NCI-H2081 treated with DMSO at 0.1 percent for 48 hours (cell line): ENCODE measurements at places on chromosomes 5 and 9.

DNA sequence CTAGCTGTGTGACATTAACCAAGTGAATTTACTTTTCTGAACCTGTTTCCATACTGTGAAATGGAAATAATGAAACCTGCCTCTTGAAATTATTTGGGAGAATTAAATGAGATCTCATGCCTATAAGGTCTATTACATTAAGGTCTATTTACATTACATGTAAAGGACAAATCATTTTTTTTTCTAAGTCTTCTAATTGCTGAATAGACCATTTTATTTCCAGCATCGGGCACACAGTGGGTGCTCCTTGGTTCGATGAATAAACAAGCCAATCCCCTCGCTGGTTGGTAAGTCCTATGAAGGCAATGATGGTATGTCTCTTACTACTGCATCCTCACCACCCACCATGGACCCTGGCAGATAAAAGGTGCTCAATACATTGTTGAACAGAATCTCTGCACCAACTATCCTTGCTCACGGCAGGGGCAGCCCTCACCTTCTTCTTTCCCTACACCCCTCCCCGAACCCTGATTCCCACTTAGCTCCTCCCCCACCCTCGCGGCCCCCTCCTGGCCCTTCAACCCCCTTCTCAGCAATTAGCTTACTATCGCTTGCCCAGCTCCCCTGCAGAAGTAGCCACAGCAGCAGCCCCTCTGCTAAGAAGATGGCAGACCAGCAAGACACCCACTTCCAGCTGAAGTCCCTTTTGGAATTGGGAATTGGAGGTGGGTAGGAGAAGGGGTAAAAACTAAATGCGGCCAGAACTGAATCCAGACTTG lies 3.0 kb downstream of the PCDH1 start:
- no peak for DNase-seq

- DNase-seq, result no peak
Observed at GRCh38 chr9:6790866-6791265, 33.1 kb downstream of the KDM4C start.

DNA sequence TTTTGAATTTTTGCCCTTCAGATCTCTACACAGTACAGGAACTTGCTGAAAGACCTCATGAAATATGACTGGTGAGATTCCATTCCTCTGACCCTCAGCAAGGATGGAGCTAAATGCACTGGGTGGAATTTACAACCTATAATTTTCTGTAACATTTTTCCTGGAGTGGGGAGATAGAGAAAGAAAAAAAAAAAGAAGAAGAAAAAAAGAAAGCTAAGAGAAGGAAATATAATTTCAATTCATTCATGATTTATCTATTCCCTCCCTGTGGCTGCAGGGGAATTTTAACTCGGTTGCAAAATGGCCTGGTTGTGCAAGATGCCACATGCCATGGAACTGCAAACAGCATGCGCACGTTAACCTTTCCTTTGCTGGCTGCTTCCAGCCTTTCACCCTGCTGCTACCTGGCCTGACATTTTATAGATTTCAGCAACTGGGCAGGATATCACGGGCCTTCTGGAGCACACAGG lies 155.4 kb downstream of the FSTL4 start:
- DNase-seq, result no peak

GRCh38 chr5:673831-674629 lies 19.1 kb downstream of the TPPP start:
- DNase-seq, result no peak

DNA sequence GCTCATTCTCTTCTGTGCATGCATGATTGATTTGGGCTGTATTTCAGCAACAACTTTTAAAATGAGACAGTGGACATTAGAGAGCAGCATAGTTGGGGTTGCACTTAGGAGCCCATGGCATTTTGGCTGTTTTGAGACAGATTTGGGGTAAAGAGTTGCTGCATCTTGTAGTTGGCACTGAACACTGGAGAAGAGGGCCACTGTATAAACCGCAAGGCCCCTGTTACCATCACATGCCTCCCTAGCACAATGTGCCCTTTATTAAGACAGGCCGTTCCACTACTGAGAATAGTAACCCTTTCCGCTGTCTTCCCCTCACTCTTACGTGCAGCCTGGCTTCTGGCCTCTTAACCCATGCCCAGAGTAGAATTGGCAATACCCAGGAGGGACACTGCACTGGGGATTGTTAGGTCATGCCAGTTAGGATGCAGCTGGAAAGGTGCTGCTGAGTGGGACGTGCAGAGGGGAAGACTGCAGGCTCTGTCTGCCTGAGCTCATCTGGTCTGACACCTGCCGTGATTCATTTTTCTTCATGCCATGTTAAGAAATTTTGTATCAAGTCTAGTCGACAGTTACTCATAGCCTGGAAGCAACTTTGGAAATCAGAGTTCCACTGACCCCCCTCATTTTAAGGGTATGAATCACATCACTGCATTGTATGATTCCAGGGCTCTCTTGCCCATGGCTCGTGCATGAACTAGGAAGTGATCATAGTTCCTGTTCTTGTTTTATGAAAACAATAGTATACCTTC lies 146.9 kb upstream of the DMRT1 start:
- no peak for DNase-seq

GRCh38 chr5:157713830-157714595 lies 17.2 kb upstream of the THG1L start:
- no peak for DNase-seq

DNA sequence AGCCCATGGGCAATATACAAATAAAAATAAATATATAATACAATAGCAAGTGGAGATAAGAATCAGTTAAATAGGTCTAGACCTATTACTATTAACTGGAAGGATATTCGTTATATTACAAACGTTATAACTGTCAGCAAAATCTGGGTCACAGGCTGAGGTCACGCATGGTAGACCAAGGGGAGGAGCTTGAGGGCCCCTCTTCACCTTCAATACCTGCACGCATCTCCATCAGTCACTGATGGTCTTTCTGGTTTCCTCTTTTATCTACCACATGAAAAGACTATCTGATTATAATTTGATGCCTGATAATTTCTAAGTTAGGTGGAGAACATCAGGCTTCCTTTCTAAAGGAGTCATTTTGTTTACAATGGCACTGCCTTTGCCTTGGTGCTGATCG lies 43.2 kb downstream of the MAT2B start:
- no peak for DNase-seq

DNA sequence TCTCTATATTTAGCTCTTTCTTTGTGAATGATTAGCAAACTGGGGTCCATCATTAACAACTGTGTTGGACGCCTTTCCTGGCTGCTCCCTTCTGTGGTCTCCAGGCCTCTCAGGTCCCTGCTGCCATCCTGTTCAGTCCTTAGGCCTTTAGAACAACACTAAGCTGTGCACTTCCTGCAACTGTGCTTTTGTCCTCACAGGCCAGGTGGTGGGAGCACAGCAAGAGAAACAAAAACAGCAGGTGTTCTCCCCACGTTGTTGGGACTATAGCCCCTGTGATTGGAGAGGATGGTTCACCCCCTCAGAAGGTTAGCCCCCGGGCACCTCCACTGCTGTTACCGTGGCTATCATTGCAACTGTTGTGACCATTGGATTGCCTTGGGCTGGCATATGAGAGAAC lies 41.7 kb upstream of the CLINT1 start:
- DNase-seq, result peak; percentile 32

GRCh38 chr5:17455942-17456341 lies 42.1 kb upstream of the TAF11L2 start:
- DNase-seq, result no peak

GRCh38 chr5:107263387-107264018 lies 407.2 kb downstream of the EFNA5 start:
- DNase-seq, result no peak

DNA sequence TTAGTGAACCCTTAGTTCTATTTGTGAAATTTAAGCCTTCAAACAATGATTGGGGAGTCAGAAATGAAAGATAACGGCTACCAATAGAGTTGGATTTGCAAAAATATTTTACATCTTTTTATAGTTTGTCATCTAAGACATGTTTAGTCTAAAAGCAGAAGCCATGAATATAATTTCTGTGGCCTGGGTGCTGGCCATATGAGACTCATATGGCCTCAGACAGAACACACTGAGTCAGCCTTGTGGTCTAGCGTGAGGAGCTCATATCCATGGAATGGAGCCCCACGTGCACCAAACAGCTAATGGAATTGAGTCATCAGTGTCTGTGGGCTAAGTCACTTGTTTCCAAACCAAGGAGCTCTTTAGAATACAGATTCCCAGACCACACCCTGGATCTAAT lies 240.7 kb upstream of the NREP start:
- no peak for DNase-seq

- DNase-seq, result no peak
Observed at GRCh38 chr9:18849890-18850677, 182.9 kb downstream of the SAXO1 start.

DNA sequence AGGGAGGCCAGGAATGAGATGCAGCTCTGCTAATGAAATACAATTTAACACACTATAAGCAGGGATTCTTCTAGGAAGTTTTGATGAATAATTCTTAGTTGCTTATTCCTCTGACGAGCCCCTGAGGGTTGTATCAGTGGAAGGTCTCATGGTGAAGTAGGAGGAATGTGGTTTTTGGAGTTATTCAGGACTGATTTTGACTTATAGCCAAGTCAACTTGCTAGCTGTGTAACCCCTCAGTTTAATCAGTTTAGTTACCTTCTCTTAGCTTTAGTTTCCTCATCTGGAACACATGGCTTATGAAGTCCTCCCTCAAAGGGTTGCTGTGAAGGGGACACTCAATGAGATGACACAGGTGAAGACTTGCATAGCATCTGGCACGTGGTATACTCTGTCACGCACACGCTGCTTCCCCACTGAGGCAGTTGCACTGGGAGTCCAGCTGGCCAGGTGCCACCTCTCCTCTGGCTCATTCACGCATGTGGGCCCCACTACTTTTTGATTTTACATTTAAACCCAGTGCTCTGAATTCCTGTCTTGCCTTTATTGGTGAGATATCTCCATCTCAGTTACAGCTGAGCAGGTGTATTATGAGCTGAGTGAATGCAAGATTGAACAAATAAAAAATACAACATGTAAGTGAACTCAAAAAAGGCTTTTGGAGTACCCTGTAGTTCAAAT lies 415.0 kb downstream of the ARHGEF28 start:
- no peak for DNase-seq

DNA sequence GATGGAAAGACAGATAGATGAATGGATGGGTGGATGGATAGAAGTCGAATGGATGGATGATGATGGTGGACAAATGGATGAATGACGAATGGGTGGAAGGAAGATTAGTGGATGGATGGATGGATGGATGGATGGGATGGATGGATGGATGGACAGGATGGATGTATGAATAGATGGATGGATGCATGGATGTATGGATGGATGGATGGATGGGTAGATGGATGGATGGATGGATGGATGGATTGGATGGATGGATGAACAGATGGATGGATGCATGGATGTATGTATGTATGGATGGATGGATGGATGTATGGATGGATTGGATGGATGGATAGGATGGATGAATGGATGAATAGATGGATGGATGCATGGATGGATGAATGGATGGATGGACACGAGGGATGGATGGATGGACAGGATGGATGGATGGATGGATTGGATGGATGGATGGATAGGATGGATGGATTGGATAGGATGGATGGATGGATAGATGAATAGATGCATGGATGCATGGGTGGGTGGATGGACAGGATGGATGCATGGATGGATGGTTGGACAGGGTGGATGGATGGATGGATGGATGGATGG lies 52.4 kb downstream of the DUSP1 start:
- DNase-seq, result no peak

GRCh38 chr5:113384782-113385285 lies 50.0 kb downstream of the TSSK1B start:
- DNase-seq, result no peak

GRCh38 chr5:169071-169727 lies 22.1 kb upstream of the LRRC14B start:
- DNase-seq, result no peak

GRCh38 chr9:6675268-6675667 lies 29.7 kb upstream of the GLDC start:
- no peak for DNase-seq

DNA sequence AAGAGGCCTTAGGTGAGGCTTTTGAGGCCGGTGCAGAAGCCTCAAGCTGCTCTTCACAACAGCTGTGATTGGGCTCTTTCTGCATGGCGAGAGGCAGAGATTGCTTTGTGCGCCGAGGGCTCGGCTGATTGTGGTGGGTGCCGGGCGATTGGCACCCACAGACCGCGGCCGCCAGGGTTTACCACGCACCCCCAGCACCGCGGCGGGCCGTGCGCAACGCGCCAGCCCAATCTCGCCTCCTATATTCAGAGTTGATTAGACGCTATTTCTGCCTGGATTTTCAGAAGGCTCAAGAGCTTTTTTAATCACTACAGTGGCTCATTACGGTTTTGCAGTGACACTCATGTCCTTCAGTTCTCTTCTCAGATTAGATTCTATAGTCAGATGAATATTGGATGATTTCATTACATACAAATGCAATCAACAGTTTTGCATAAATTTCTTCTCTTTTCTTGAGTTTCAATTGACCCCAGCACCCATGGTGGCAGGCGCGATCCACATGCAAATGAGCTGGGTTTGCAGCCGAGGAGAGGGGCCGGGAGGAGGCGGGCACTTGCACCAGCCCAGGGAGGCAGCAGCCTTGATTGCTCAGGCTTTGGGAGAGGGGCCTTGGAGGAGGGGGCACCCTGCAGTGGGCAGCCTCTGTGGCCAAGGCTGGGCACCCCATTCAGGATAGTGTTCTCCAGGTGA lies 33.8 kb upstream of the PTGS1 start:
- no peak for DNase-seq
